Adipose tissue (tissue), 3 donors: ENCODE measurements at places on chromosomes 2 and 18. TPM values are rescaled to one million over a fixed set of nuclear protein-coding genes. Genes with fewer than 3 reads are reported as not detected.

MAB21L4 gene
- not detected for polyA plus RNA-seq

RAPGEF4 gene
- polyA plus RNA-seq, result 8.1 TPM

LRRTM1 gene
- polyA plus RNA-seq, result 0.04 TPM

NEU2 gene
- not detected for polyA plus RNA-seq
